Caudate nucleus (tissue), 63 donors: ENCODE measurements at places on chromosomes 13 and 19.

DNA sequence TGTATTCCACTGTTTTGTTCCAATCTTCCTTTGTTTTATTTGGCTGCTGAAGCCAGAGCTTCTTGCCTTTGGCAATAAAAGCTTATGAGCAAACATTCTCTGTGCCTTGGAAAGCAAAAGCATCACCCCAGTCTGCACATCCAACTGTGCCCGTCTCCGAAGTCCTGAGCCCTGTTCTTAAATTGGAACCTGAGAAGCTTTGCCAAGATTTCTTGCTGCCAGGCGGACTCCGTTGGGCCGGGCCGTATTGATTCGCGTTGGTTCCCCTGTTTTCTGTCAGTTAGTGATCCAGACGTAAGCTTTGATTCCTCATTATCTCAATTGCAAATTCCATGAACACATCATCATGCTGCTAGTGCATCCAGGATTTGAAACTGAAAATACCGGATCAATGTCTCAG is 793.0 kb downstream of the OLFM4 start:
- DNase-seq: no peak

- DNase-seq: no peak
These were observed 20.4 kb downstream of the LMTK3 start for GRCh38 chr19:48490981-48491792.

- DNase-seq: no peak
These were observed 85.8 kb downstream of the RAB20 start for GRCh38 chr13:110475550-110476219.

DNA sequence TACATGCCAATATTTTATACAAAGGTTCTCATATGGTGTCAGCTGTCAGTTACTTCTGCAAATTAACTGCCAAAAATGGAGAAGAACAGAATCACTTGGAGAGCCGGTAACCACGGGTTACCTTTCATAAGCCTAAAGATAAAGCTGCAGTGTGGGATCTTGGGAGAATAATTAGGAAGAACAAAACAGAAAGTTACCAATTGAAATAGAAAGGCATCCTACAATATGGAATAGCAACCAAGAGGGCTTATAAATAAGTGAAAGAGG is 74.2 kb downstream of the TSHZ3 start:
- DNase-seq: no peak

GRCh38 chr13:82070416-82070815 is 1729.5 kb upstream of the SPRY2 start:
- DNase-seq: no peak

GRCh38 chr19:14090509-14091080 is at the start of gene SAMD1:
Gene SAMD1 (minus strand): TSS chr19:14090751.
- DNase-seq: peak; percentile 78

DNA sequence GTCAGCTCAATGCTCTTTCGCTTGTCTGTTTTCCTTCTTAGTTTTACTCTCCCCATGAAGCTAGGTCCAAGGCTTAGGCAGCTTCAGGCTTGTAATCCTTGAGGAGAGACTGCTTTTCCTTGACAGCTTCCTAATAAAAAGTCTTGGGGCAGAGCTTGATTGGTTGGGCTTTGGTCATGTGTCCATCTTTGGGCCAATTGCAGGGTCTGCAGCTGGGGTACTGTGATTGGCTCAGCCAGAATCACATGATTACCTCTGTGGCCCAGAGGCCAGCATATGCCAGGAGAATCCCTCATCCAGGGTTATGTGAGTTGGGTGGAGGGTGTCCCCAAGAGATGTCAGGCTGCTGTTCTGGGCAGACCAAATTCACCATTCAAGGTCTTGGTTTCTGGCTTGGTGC is 8.1 kb downstream of the KLK1 start:
- DNase-seq: no peak

DNA sequence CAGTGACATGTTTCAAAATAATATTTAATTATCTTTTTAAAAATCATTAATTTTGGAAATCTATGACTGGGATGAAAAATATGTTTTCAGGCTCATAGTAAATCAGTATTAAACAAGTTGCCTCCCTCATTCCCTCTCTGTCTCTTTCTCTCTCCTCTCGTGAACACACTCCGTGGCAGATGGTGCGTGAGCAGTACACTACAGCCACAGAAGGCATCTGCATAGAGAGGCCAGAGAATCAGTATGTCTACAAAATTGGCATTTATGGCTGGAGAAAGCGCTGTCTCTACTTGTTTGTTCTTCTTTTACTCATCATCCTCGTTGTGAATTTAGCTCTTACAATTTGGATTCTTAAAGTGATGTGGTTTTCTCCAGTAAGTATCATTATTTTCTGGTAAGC is 22.7 kb downstream of the SGCG start:
- no peak for DNase-seq

DNA sequence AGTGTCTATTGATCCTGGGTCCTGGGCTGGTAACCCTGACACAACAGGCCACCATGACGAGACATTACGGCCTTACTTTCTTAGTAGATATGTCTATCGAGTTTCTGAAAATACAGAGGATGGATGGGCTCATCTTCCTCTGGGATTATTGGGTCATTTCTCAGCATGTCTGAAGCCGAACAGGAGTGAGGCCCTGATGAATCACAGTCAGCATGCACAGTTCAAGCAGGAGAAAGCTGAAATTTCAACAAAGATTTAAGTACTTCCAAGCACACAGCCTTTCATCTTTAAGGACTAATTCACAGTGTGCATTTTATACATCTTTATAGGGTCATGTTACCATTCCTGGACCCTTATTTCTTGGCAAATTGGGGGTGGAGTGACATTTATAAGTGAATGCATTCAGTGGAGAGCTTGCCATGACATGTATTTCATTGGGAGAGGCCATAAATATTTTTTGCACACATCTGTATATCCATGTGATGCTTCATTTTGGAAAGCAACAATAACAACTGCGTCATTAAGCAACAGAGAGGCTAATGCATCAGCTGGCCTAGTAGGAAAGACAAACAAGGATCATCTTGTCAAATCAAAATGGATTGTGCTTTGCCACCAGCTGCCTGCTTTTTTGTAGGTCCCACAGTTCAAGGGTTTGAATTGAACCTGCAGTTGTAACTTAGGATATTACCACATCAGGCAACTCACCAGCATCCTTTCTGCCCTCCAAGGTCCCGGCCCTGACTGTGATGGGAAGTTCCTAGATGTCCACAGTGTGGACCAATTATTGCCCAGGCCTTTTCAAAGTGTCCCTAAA is 143.5 kb downstream of the DNAJC15 start:
- DNase-seq: no peak

DNA sequence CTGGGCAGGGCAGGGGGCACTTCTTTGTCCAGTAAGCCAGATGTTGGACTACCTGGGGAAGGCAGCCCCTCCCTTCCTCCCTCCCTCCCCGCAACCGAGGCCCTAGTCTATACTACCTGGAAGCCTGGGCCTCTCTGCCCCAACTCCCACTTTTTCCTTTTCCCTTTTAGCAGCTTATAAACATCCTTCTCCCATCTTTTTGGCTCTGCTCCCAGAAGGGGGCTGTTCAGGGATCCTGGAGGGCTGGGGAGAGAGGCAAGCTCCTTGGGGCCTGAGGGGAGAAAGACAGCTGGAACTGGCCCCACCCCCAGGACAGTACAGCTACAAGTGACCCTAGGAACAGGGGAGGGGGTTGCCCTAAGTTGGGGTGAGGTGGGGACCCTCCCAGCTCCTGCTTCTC is 44.9 kb downstream of the LYL1 start:
- DNase-seq: no peak
